ENCODE measurements at places on chromosomes 7 and 10. TPM values are rescaled to one million over a fixed set of nuclear protein-coding genes. Genes with fewer than 3 reads are reported as not detected.
A peak's percentile ranks its signal among the peaks of the same experiment; 100 is the strongest.

Gene CALHM3
- not detected for total RNA-seq

Gene VSIR
- 123 TPM for total RNA-seq

Gene ITIH5
- total RNA-seq = 45.0 TPM

Gene NPY
- not detected for total RNA-seq

Gene GALNT17
- 22.4 TPM for total RNA-seq

Gene RBM28
- 38.4 TPM for total RNA-seq

Gene ZCWPW1
- total RNA-seq = 2.2 TPM

DNA sequence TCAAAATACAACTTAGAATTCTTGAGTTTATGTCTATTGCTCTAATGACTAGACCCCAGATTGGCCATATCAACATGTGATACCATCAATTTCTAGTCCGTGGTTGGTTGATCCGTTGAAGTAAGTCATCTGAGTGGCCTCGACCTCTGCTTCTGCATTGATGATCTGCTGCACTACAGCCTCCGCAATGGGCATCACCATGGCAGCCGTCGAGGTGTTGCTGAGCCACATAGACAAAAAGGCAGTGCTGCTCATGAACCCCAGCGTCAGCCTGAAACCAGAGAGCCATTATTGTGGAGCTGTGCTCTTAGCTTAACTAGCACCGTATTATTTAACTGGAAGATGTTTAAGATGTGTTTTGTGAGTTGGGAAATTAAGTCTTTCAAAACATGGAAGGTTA is 30.7 kb downstream of the SLC13A1 start:
- no peaks in the 10 kb centered on the region for H3K36me3 ChIP-seq
- H3K4me1 ChIP-seq = no peaks in the 10 kb centered on the region
- H3K27ac ChIP-seq = no peak overlapping the region
- no peak overlapping the region for H3K4me3 ChIP-seq
- no peaks in the 10 kb centered on the region for H3K27me3 ChIP-seq
- DNase-seq = no peak

DNA sequence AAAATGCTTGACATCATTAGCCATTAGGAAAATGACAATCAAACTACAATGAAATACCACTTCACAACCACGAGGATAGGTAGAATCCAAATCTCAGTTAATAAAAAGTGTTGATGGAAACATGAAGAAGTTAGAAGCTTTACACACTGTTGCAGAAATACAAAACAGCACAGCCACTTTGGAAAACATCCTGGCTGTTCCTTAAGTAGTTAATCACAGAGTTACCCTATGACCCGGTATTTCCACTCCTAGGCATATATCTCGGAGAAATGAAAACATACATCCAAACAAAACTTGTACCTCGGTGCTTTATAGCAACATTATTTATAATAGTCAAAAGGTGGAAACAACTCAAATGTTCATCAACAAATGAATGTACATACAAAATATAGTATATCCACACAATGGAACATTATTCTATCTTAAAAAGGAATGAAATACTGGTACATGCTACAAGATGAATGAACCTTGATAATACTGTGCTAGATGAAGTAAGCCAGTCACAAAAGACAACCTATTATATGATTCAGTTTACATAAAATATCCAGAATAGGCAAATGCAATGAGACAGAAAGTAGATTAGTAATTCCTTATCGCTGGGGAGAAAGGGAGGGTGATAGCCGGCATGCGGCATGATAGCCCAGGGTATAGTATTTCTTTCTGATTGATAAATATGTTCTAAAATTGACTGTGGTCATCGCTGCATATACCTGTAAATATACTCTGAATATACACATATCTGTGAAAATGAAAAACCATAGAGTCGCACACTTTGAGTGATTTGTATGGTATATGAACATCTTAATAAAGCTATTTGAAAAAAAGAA is 1.9 kb downstream of the VWDE start:
- no peak overlapping the region for H3K27ac ChIP-seq
- no peaks in the 10 kb centered on the region for H3K27me3 ChIP-seq
- no peak overlapping the region for H3K4me3 ChIP-seq
- no peaks in the 10 kb centered on the region for H3K36me3 ChIP-seq

GRCh38 chr10:75640803-75641202 is 209.4 kb downstream of the LRMDA start:
- DNase-seq = no peak
- H3K4me1 ChIP-seq = no peaks in the 10 kb centered on the region
- no peak overlapping the region for H3K27ac ChIP-seq
- no peaks in the 10 kb centered on the region for H3K27me3 ChIP-seq
- no peak overlapping the region for H3K4me3 ChIP-seq

GRCh38 chr7:53504914-53505313 is 469.5 kb downstream of the POM121L12 start:
- no peak overlapping the region for H3K27ac ChIP-seq
- no peaks in the 10 kb centered on the region for H3K27me3 ChIP-seq
- H3K36me3 ChIP-seq = no peaks in the 10 kb centered on the region

- no peak overlapping the region for H3K27ac ChIP-seq
- no peaks in the 10 kb centered on the region for H3K27me3 ChIP-seq
- DNase-seq = no peak
- H3K4me3 ChIP-seq = no peak overlapping the region
These were observed 37.5 kb downstream of the BPGM start for GRCh38 chr7:134684165-134684564.

DNA sequence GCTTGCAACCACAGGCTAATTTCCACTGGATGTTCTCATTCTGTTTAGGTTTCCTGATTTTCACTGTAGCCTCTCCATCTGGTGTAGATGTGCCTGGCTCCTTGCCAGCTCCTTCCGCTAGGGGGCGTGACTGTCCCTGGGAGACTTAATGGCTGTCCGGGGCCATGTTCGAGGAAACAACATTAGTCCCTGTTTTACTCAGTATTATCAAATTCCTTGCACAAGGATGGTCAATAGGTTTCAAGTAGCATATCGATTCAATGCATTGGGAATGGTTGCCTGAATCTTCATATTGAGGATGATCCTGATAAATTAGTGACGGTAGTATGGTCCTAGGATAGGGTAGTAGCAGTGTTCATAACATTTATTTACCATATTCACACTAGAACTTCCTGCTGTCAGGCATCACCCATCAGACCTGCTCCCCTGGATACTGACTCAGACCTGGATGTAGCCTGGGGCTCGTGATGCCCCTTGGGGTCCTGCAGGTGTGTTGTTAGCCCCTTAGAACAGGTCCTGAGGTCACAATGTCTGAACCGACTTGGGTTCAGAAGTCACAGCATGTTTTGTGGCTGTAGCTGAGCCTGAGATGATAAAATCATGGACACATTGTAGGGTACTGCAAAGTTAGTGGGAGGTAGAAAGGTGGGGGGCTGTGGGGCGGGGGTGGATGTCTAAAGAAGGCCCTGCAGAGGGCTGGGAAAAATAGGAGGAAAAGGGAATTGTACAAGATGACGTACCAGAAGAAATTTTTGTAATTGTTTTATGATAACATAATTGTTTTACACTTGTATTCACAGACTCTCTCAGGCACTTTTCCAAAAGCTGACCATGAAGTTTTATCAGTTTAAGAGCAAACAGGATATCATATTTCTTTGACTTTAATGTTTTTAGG is 8.9 kb upstream of the EXOC6 start:
- H3K36me3 ChIP-seq = no peaks in the 10 kb centered on the region
- no peaks in the 10 kb centered on the region for H3K27me3 ChIP-seq
- no peak overlapping the region for H3K27ac ChIP-seq

DNA sequence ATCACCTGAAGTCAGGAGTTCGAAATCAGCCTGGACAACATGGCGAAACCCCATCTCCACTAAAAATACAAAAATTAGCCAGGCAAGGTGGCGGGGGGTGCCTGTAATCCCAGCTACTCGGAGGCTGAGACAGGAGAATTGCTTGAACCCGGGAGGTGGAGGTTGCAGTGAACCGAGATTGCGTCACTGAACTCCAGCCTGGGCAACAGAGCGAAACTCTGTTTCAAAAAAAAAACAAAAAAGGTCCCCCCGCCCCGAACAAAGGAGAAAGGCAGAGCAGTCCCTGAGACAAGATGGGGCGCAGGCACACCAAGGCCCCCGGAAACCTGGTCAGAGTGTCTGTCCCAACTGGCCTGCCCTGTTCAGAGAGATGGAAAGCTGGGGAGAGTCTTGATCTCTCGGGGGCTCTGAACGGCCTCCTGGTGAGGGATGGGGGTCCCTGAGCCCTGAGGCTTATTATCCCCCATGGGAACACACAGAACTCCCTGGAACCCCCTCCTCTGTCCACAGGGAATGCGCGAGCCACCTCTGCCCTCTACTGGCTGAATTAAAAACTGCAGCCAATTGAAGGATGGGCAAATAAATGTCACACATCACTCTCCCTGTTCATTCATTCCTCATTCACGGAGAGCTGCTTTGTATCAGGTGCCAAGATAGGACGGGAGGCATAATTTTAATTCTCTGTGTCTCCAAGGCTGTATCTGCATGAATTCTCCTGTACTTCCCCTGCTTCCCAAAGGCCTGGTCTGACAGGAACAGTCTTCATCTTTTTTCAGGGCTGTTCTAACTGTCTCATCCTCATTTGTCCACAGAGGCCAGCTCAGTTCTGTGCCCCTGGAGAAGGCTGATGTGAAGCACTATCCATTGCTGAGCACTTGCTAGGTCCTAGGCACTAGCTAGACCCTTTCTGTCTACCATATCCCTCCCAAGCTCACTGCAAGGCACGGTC is 28.9 kb downstream of the MAT1A start:
- no peak overlapping the region for H3K4me3 ChIP-seq
- H3K4me1 ChIP-seq = no peaks in the 10 kb centered on the region
- H3K27ac ChIP-seq = no peak overlapping the region

GRCh38 chr10:13775786-13776775 is 189.3 kb downstream of the PRPF18 start:
- no peaks in the 10 kb centered on the region for H3K4me1 ChIP-seq
- no peak for DNase-seq
- H3K36me3 ChIP-seq = no peaks in the 10 kb centered on the region
- H3K27ac ChIP-seq = no peak overlapping the region
- no peak overlapping the region for H3K4me3 ChIP-seq

DNA sequence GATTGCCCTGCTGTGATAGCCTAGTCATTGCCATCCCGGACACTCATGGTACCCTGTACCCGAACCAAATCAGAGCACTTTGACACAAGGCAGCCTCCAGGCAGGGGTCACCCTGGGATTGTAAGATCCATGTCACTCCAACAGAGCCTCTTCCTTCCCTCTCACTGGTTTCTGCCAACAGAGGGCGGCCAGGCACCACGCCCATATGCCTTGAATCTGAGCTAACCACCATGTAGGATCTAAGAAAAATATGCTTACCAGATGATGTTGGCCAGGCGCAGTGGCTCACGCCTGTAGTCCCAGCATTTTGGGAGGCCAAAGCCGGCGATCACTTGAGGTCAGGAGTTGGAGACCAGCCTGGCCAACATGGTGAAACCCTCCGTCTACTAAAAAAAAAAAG is 389.2 kb upstream of the KLF6 start:
- no peaks in the 10 kb centered on the region for H3K27me3 ChIP-seq
- H3K4me3 ChIP-seq = no peak overlapping the region
- no peaks in the 10 kb centered on the region for H3K36me3 ChIP-seq
- no peak overlapping the region for H3K27ac ChIP-seq
- no peaks in the 10 kb centered on the region for H3K4me1 ChIP-seq

DNA sequence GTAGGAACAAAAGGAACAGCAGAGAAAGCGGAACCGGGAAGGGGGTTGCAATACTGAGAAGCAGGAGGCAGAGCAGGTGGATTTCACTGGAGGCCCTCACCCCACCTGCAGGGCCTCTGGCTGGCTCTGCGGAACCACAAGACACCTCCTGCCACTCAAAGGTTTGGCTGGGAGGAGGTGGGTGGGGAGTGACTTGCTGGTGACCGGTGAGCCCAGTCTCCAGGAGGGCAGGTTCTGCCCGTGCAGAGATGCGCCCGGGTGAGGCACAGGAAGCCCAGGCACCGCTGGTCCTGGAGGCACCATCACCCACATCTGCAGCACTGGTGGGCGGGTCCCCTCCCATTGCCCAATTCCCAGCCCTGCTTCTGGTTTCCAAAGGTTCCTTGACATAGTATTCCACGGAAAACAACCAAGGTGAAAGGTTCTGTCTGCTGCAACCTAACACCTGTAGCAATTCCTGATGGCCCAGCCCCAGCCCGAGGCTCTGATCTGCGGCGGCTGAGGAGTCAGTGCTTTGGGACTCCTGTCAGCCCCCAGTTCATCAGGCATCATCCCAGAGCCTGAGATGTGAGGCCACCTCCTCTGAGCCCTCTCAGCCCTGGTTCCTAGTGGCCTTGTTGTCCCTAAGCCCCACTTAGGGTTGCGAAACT is 64.4 kb downstream of the CALML3 start:
- no peaks in the 10 kb centered on the region for H3K27me3 ChIP-seq
- DNase-seq = no peak
- H3K4me1 ChIP-seq = no peaks in the 10 kb centered on the region

GRCh38 chr7:73810998-73811360 is 19.8 kb upstream of the CLDN4 start:
- DNase-seq = peak; percentile 36
- H3K4me1 ChIP-seq = no peaks in the 10 kb centered on the region
- H3K4me3 ChIP-seq = no peak overlapping the region
- H3K27me3 ChIP-seq = no peaks in the 10 kb centered on the region
- no peak overlapping the region for H3K27ac ChIP-seq
- H3K36me3 ChIP-seq = no peaks in the 10 kb centered on the region

- no peak overlapping the region for H3K27ac ChIP-seq
- DNase-seq = no peak
These were observed 133.9 kb upstream of the TPK1 start for GRCh38 chr7:144969787-144970186.

- no peak for DNase-seq
- H3K36me3 ChIP-seq = no peaks in the 10 kb centered on the region
- no peaks in the 10 kb centered on the region for H3K4me1 ChIP-seq
- no peaks in the 10 kb centered on the region for H3K27me3 ChIP-seq
- H3K4me3 ChIP-seq = no peak overlapping the region
- no peak overlapping the region for H3K27ac ChIP-seq
These were observed 263.4 kb upstream of the PRKCQ start for GRCh38 chr10:6843481-6843881.

- no peak overlapping the region for H3K4me3 ChIP-seq
- H3K4me1 ChIP-seq = no peaks in the 10 kb centered on the region
- H3K36me3 ChIP-seq = no peaks in the 10 kb centered on the region
- no peak for DNase-seq
- H3K27me3 ChIP-seq = no peaks in the 10 kb centered on the region
These were observed 16.0 kb downstream of the FZD1 start for GRCh38 chr7:91280185-91280584.

- no peaks in the 10 kb centered on the region for H3K27me3 ChIP-seq
- no peak for DNase-seq
- no peak overlapping the region for H3K4me3 ChIP-seq
- no peak overlapping the region for H3K27ac ChIP-seq
- no peaks in the 10 kb centered on the region for H3K4me1 ChIP-seq
- H3K36me3 ChIP-seq = no peaks in the 10 kb centered on the region
These were observed 203.4 kb downstream of the KIF20B start for GRCh38 chr10:89904755-89905154.

DNA sequence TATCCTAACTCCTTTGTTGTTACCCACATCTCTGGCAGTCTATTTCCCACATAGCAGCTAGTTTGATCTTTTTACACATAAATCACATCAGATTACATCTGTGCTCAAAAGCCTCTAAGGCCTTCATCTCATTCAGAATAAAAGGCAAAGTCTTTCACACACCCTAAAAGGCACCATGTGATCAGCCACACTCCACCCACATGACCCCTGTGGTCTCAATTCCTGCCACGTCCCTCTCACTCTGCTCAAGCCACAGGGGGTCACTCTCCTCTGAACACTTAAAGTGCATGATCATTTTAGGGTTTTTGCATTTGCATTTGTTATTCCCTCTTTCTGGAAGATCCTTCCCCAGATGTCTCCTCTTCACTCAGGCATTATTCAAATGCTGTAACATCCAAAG is 30.8 kb downstream of the ELAPOR2 start:
- H3K27me3 ChIP-seq = no peaks in the 10 kb centered on the region
- no peak for DNase-seq
- H3K4me3 ChIP-seq = no peak overlapping the region
- no peak overlapping the region for H3K27ac ChIP-seq
